ENCODE measurements at places on chromosomes 4 and X. TPM values are rescaled to one million over a fixed set of nuclear protein-coding genes. Genes with fewer than 3 reads are reported as not detected.

ATOH1 gene
- not detected for total RNA-seq

SYN1 gene
- 3.7 TPM for total RNA-seq

DMP1 gene
- total RNA-seq: not detected

HEPH gene
- 0.50 TPM for total RNA-seq

KCNE5 gene
- 0.85 TPM for total RNA-seq
